ENCODE measurements at places on chromosomes 16 and 17.
A peak's percentile ranks its signal among the peaks of the same experiment; 100 is the strongest.

DNA sequence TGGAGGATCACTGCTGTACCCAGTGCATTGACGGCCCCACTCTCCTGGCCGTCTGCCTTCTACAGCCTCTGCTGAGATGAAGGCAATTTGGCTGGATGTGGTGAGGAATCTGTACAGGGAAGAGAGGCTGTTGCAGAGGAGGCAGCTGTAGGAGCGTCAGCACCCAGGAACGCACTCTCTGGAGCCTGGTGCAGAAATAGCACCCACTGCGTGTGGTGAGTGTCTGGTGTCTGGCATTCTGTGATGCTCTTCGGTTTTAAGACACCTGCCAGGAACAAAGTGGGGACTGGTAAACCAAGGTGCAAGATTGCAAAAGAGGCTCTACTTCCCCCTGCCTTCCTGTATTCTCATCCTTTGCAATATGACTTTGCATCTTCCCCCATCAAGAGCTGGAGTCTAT is 187.5 kb upstream of the SDK2 start:
- no peak for DNase-seq

GRCh38 chr16:47018223-47018891 is 44.9 kb upstream of the DNAJA2 start:
- DNase-seq, result peak; percentile 34

- peak; percentile 99 for DNase-seq
Measured at GRCh38 chr16:53346-54236, at the start of the genes POLR3K and SNRNP25. Gene POLR3K, minus strand, starts transcription at chr16:53608. Its CDS starts 22 bp downstream, at chr16:53586. Gene SNRNP25, plus strand, starts transcription at chr16:53828. Its CDS starts 189 bp downstream, at chr16:54017.

DNA sequence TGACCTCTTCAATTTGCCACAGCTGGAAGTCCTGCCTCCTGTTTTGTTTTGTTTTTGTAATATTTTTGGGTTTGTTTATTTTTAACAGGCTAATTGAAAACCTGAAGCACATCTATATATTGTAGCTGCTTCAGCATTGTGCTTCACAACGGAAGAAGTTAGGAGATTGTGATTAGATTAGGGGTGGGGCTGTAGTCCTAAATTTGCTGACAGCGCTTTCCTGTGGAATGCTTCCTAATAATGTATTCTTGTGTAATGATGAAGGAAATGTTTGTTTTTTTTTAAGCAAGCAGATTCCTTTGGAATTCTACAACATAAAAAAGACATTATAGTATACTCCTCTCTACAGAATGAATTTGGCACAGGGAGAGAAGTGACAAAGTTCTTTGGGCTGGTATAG is 70.1 kb downstream of the NLK start:
- no peak for DNase-seq
